ENCODE measurements at places on chromosomes 6 and 20.

- DNase-seq: no peak
Measured at GRCh38 chr6:154381548-154381947, 24.9 kb upstream of the IPCEF1 start.

GRCh38 chr20:52172392-52173047 is 19.1 kb downstream of the ZFP64 start:
- no peak for DNase-seq

GRCh38 chr20:62624325-62624690 is 18.0 kb upstream of the SLCO4A1 start:
- DNase-seq: no peak

GRCh38 chr6:36765594-36766398 is 68.2 kb downstream of the RAB44 start:
- DNase-seq: peak; percentile 95

- DNase-seq: no peak
Measured at GRCh38 chr6:166556863-166557322, 29.6 kb downstream of the RAMACL start.

DNA sequence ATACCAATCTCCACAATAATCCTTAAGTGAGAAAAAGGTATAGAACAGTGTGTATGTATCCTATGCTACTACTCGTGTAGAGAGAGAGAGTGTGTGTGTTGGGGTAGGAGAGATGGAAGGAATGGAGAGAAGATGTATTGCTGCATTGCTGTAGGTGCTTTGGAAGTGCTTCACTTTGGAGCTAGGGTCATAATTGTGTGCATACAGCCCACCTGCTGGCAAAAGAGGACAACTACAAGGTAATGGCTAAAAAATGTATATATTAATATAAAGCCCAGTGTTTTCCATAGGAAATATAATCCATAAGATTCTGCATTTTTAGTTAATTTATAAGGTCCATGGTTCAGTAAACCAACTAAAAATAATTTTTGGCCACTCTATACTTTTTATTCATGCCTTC is 36.1 kb downstream of the SERAC1 start:
- DNase-seq: peak; percentile 60

DNA sequence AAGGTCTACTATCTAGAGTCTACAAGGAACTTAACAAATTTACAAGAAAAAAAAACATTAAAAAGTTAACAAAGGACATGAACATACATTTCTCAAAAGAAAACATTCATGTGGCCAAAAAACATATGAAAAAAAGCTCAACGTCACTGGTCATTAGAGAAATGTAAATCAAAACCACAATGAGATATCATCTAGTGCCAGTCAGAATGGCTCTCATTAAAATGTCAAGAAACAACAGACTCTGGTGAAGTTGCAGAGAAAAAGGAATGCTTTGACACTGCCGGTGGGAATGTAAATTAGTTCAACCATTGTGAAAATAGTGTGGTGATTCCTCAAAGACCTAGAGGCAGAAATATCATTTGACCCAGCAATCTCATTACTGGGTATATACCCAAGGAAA is 48.3 kb downstream of the OGFRL1 start:
- DNase-seq: no peak

GRCh38 chr6:25130518-25130917 is 148.7 kb upstream of the CARMIL1 start:
- no peak for DNase-seq

DNA sequence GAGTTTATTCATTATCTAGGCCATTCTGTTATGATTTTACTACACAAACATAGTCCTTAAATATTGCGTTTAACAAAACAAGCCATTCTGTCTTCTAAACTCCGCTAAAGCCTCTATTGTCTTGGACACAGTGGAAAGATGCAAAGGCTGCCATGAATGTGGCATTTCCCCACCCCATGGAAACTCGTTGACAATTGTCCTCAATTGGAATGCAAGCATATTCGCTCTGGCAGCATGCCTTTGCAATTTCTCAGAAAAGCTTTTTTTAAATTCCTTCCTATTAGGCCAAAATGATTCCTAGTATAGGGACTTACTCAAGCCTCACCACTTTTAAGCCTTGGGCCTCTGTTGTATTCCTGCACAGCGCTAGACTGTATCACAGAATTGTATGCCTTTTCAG is 22.8 kb downstream of the OR2A4 start:
- DNase-seq: no peak

GRCh38 chr6:91434576-91434975 is 847.7 kb upstream of the MAP3K7 start:
- DNase-seq: no peak

- no peak for DNase-seq
Measured at GRCh38 chr20:19977373-19977770, 39.8 kb upstream of the NAA20 start.

DNA sequence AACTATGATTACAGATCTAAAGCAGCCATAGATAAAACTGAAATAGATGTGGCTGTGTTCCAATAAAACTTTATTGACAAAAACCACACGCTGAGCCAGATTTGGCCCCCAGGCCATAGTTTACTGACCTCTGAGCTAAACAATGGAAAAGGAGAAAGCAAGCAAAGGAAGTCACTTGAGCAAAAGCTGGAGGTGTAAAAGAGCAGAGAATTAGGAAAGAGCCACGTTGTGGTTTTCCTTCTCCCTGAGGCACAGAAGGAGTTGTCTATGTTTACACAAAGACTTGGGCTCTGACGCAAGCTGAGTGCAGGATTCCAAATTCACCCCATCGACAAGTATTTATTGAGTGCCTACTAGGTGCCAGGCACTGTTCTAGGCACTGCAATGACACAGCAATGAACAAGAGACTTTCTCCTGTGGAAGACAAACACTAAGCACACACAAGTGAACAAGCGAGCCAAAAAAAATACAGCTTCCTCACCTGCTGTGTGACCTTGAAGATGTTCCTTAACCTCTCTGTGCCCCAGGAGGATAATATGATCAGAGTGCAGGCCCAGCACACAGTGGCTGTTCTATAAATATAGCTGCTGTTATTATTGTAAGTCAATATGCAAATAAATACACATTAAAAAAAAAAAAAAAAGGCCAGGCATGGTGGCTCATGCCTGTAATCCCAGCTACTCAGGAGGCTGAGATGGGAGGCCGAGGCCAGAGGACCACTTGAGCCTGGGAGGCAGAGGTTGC is 75.4 kb upstream of the PTPN1 start:
- no peak for DNase-seq

GRCh38 chr6:169752074-169752623 is 727 bp downstream of the ERMARD start:
- DNase-seq: no peak

- peak; percentile 65 for DNase-seq
Measured at GRCh38 chr6:165184192-165184979, 125.0 kb downstream of the C6orf118 start.

- DNase-seq: peak; percentile 73
Measured at GRCh38 chr6:111805511-111806164, 67.6 kb downstream of the FYN start.

- peak; percentile 80 for DNase-seq
Measured at GRCh38 chr20:1266167-1266973, at the start of gene SNPH. Gene SNPH, plus strand, starts transcription at chr20:1266294. Its CDS starts 29,946 bp downstream, at chr20:1296240.

DNA sequence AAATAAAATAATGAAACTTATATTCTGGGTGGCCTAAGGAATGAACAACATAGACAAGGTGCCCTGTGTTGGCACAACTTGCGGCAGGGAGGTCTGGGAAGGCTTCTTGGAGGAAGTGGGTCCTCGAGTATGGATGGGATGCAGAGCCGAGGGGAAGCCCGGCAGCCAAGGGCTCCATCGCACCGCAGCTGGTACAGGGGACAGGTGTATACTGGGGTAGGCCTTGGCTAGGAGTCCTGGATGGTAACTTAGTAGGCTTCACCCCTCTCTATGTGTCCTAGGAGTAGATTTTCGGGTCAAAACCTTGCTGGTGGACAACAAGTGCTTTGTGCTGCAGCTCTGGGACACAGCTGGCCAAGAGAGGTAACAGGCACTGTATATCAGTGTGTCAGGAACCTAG is 28.0 kb downstream of the RAB44 start:
- DNase-seq: no peak

- DNase-seq: no peak
Measured at GRCh38 chr6:108337721-108338120, 42.9 kb downstream of the AFG1L start.

- DNase-seq: no peak
Measured at GRCh38 chr6:32081168-32081990, 27.8 kb downstream of the TNXB start.

DNA sequence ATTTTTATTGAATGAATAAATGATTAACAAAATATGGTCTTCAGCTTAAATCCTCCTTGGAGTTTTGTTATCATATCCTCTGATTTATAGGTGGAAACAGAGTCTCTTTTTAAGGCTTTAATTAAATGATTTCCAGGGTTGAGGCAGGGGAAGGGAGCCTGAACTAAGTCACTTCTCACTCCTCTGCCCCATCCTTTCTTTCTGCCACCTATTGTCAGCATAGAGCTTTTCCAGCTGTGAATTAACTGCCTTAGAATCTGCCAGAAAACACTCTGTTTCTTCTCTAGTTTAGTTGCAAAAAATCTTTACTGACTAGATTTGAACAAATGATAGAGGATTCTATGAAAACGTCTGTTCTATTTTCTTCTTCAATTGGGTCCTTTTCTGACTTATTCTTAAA is 9.8 kb downstream of the OGFRL1 start:
- DNase-seq: no peak

DNA sequence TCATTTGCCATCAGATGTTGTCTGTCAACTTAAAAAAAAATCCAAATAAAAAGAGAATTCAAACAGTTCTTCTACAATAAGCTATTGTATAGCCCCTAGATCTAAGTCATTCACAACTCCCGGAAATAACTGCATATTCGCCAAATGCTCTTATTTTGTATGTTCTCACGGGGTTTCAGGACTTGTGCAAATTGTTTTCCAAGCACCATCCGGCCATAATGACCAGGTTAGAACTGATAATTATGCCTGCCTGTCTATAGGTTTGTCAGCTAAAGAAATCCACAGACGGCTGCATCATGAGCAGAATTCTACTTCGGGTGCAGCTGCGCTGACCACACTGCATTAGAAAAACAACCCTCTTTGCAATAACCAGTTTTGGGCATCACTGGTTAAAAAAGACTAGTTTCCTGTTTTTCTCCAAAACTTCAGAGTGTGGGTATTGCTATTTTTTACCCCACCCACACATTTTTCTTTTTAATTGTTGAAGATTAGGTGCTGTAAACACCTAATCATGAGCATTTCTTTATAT is 87.7 kb downstream of the HIVEP2 start:
- DNase-seq: no peak

DNA sequence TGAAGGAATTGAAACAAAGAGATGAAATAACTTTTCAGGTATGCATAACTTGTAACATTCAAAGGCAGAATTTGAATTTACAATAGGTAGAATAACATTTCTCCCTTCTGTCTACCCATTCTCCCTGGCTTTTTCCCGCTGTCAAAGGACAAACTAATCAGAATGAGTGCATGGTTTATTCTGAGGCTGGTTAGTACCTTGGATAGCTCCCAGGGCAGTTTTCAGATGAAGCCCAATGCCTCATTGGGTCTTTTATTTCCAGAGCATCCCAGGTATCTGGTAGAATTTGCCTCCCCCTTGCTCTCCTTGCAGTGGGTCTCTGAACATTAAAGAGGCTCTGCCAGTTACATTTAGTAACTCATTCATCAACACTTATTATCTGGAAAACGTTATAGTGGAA is 665.5 kb downstream of the BCKDHB start:
- peak; percentile 49 for DNase-seq

- DNase-seq: peak; percentile 69
Measured at GRCh38 chr20:63454731-63455567, 17.5 kb downstream of the KCNQ2 start.

DNA sequence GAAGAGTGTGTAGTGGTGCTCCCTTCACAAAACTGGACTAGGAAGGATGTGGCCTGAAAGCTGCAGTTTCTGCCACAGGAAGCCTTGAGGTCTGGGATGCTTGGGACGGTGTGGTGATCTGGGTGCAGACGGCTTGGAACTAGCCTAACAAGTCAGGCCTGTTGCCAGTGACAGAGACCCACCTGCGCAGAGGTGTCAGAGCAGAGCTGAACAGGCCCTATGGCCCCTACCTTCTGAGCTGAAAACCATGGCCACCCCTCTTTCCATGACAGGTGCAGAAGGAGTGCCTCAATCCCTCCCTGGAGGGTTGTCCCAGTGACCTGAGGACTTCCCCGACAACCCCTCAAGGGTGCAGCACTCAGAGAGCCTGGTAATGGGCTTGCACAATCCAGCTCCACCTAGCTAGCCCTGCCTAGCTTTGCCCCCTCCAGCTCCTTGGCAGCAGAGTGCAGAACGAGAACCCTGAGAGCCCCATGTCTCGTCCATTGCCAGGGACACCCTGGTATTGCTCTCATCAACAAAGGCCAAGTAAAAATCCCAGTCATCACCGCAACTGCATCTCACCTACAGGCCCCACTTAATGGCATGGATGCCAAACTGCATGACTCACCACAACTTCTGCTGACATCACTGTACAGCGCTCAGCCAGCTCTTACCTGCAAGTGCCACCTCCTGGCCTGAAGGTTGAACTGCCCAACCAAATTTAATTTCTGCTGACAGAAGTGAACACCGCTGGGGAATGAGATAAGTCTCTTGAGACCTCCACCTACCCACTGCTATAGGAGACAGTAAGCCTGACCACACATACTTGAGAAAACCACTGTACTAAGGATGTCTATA is 563.1 kb downstream of the TFAP2A start:
- DNase-seq: no peak

GRCh38 chr6:145587334-145587733 is 148.0 kb downstream of the EPM2A start:
- no peak for DNase-seq

GRCh38 chr20:36582322-36582721 is 8.9 kb downstream of the TGIF2 start:
- no peak for DNase-seq
